ENCODE measurements at places on chromosomes 2 and 18.

GRCh38 chr2:145958611-145959010, 1438.7 kb upstream of the ZEB2 start:
- DNase-seq: no peak

DNA sequence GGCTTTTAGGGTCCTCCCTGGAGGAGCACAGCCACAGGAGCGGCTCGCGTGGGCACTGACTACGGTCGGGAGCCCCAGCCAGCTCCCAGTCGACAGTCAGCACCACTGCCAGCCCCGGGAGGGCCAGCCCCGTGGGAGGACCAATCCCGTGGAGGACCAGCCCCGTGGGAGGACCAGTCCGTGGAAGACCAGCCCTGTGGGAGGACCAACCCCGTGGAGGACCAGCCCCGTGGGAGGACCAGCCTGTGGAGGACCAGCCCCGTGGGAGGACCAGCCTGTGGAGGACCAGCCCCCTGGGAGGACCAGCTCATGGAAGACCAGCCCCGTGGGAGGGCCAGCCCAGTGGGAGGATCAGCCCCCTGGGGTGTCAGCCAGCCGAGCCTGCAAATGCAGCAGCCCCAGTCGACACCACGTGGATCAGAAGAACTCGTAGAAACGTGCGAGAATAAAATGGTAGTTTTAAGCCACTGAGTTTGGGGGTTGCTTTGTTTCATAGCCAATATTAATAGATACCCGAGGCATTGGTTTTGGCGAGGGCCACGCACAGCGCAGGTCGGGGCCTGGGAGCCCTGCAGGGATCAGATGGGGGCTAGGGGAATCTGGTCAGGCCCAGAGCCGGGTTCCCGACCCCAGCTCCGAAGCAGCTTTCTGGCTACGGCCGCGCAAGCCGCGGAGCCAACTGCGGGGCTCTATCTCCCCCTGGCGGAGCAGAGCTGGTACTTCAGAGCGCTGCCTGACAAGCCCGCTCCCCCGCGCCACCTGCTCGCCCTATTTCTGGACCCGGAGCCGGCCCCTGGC, 73.0 kb downstream of the TEX51 start:
- DNase-seq: peak; percentile 34

GRCh38 chr2:231001921-231002320, 6.0 kb downstream of the SPATA3 start:
- no peak for DNase-seq

DNA sequence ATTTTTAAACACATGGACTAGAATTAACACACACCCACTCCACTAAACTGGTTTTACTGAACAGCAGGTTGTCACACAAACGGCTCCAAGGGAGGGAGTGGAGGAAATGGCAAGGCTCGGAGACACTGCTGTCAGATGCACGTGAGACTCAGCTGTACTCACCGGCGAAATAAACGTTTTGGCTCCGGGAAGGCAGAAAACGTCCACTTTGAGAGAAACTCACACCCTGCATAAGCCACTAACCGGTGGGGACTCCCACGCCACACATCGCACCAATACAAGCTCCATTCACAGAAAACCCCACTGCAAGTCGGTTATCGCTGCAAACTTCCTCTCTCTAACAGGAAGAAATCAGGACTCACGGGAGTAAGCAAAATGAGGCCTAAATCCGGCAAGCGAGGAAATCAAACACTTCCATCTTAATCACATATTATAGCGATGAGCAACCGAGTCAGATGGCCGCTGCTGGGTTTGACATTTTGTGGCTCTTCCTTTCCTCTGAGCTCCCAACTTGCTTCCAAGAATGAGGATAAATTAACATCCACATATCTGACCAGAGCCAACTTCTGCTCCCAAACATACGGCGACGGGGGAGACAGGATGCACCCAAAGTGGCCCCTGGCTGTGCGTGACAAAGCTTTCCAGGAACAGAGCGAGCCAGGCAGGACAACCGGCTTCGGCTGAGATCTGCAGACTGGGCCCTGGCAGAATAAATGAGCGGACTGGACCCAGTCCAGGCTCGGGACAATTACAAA, 63.5 kb downstream of the HDAC4 start:
- no peak for DNase-seq

GRCh38 chr2:16869711-16870110, 204.1 kb upstream of the CYRIA start:
- no peak for DNase-seq

DNA sequence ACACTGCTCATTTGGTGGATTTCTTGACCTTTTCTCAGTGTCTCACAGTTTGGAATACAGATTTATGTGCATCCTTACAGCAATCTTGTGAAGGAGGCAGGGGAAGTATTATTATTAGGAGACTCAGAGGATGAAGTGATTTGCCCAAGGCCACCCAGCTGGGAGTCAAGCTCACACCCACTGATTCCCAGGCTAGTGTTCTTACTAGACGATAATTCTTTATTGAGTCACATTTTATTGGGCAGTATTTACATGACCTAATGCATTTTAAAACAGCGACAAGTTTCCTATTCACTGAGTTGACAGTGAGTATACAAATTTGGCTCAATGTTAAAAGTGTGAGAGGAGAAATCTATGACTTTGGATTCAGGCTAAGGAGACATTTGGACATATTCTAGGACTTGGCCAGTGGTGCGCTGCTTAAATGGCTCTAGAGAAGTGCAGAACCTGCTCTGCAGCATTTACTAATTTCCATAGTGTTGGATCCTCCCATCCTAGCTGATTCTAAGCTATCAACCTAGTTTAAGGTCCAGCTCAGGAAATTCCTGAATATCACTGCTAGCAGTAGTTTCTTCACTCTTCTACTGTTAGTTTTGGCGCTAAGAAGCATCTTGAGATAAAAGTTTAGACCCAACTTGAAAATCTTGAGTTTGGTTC, 199.3 kb downstream of the MTX2 start:
- DNase-seq: peak; percentile 52

- DNase-seq: peak; percentile 41
Observed at GRCh38 chr18:61992923-61993322, 100.1 kb upstream of the RNF152 start.

DNA sequence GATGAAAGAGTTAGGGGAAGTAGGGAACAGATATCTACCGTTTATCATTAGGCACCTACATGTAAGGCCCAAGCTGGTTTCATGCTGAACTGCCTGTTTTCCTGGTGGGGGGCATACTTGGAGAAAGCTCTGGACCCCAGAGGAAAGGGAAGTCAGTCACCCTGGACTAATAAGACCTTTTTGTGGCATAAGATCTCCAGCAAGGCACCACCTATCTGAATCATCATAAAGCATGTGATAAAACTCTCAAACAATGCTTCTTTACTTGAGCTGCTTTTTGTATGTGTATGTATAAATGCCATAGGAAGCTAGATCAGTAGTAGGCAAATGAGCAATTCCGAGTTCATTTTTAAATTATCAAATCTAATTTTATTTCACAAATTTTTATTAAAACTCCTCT, 104.8 kb downstream of the TANC1 start:
- DNase-seq: peak; percentile 61

- DNase-seq: no peak
Observed at GRCh38 chr2:236875906-236876505, 209.7 kb upstream of the COPS8 start.

DNA sequence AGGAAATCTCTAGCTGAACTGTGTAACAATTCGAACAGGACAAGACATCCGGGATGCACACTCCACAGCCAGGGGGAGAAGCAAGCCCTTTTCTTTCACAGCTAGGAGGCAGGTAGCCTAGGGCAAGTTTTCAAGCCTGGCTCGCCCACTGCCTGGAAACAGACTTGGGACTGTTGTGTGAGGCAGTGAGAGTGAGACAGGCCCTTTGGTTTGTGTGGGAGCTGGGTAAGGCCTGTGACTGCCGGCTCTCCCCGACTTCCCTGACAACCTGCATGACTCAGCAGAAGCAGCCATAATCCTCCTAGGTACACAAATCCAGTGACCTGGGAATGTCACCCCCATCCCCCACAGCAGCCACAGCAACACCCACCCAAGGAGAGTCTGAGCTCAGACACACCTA, 179.7 kb downstream of the WDPCP start:
- DNase-seq: peak; percentile 46

- no peak for DNase-seq
Observed at GRCh38 chr2:29253-29652, 17.1 kb downstream of the FAM110C start.

DNA sequence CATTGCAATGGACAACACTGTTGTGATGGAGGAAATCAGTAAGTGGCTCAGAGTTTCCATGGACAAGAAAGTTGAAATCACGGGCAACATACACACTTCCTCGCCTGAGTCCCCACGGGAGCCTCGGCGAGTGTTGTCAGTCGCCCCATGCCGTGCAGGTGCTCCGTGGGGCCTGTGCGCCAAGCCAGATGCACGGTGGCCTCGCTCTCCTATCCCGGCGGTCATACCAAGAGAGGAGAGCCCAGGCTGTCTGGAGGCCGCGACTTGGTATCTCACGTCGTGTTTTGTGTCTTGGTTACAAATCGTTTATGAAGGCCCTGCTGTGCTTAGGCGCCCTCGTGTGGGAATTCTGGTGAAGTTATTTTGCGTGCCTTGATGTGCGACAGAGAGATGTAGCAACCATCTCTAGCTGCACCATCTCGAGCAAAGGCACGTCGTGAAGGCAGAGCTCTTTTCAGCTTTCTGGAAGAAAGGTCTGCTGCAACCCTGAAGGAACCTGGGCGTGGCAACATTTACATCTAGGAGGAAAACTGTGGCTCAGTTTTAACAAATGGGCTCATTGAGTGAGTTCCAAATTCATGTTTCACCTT, 21.8 kb downstream of the ATG4B start:
- peak; percentile 44 for DNase-seq
